Activated CD4-positive, alpha-beta T cell treated with anti-CD3 and anti-CD28 coated beads, Interleukin-2, amount 10 ng/mL, durations not matched to agents 7 days and 5 days (primary cell): ENCODE measurements at places on chromosomes 7 and 10. TPM values are rescaled to one million over a fixed set of nuclear protein-coding genes. Genes with fewer than 3 reads are reported as not detected.

GRCh38 chr7:88391247-88391646 is 84.6 kb upstream of the STEAP4 start:
- DNase-seq = no peak

GRCh38 chr7:151553356-151553755 is 33.7 kb upstream of the RHEB start:
- DNase-seq = no peak

CALML5 gene
- total RNA-seq = not detected

GNG11 gene
- total RNA-seq = not detected

- no peak for DNase-seq
Measured at GRCh38 chr7:74253835-74254128, 417 bp downstream of the RFC2 start.

DNA sequence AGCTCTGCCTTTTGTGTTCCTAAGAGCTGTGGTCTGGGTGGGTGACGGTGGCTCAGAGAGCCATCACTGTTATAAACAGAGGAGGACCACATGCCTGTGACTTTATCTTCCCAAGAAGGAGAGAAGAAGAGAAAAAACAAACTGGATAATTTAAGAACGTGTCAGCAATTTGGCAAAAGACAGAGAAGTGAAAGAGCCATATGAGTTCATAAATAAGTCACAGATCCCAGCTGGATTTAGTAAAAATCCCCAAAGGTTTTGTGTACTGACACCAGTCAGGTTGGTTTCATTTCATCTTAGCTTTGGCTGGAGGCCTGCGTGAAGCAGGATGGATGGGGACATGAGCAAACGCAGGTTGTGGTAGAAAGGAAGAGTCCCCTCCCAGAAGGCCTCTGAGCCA is 120.7 kb downstream of the CXCL12 start:
- no peak for DNase-seq

DNA sequence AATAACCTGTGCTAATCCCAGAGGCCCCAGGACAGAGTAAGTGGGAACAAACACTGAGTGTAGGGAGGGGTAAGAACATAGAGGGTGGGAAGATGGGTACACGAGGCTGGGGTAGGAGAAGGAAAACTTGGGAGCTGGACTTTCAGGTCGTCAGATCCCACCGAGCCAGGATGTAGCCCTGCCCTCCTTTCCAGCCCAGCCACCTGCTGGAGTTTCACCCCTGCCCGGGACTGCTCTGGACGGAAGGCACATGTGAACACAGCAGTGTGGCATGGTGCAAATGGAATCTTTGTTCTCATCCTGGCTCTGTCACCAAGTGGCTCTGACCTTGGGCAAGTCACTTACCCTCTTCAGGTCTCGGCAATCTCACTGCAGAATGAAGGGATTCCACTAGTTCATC is 52.8 kb downstream of the PODXL start:
- no peak for DNase-seq

DNA sequence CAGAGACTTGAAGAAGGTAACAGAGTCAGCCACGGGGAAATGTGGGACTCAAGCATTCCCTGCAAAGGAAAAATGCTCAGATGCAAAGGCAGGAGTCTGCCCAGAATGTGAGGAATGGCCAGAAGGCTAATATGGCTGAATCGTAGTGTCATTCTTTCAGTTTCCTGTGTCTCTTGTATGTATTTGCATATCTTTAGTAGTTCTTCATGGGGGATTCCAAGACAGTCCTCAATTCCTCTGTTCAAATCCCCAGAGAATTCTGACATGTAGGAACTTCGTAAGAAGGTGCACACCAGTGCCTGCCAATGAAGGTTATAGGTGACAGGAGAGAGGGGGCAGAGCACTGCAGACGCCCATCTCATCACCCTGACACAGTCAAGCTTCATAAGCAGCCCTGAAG is 154.4 kb downstream of the CACNB2 start:
- DNase-seq = no peak

ZNRF2 gene
- total RNA-seq = 16.8 TPM

- no peak for DNase-seq
Measured at GRCh38 chr10:23514321-23514720, 75.4 kb downstream of the OTUD1 start.

DNA sequence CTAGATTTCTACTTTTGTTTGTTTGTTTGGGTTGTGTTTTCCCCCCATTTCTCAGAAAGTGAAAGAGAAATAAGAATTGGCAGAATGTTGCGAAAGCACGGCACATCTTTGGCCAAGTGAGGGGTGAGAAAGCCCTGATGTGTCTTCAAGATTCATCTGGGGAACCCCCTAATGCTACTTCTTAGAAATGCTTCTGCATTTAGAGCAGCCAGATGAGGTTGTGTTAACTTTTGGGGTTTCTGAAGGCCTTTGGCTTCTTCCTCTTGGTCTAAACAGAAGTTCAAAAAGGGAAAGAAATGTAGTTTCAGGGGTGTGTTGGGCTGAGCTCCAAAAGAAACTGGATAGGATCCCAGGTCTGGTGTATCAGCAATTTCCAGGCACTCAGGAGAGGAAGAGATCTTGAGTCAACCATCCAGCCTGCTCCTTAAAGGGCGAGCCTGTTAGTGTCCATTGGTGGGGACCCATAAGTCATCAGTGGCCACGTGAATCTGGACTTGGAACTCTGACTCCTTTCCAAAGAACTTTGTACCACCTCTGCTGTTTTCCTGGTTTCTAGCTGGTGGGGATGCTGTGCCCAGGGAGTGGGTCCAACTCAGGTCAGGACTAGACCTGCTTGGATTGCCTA is 6.5 kb downstream of the DUSP5 start:
- DNase-seq = peak; percentile 81

DNA sequence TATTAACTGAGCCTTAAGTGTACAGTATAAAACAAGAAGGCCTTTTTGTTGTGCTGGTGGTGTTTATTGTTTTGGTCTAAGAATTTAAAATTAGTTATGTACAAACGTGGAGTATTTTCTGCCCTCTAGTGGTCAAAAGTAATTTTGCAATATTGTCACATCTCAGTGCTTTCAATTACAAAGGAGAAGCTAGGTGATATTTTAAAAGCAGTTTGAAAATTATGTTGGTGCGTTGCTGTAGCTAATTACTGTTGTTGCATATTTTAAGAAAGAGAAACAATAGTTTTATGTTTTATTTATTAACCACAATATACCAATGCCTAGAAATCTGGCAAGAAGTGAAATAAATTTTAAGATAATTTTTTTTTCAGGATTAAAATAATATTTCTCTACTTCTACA is 11.4 kb downstream of the NPVF start:
- DNase-seq = no peak

DNA sequence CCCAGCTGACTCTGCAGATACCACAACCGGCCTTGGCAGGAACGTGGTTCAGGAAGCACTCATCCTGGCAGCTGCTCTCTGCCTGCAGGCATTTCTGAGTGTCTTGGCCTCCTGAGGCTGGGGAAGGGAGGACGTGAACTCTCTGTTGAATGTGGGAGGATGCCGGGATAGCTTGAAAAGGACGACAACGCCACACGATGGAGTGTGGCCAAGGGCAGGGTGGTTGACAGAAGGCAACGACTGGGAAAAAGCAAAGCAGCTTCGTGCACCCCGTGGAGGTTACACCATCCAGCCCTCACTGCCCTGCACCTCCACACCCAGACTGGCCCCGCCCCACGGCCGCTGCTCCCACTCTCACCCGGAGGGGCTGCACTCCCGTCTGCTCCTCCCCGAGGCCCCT is 466.1 kb upstream of the FOXK1 start:
- no peak for DNase-seq

DNA sequence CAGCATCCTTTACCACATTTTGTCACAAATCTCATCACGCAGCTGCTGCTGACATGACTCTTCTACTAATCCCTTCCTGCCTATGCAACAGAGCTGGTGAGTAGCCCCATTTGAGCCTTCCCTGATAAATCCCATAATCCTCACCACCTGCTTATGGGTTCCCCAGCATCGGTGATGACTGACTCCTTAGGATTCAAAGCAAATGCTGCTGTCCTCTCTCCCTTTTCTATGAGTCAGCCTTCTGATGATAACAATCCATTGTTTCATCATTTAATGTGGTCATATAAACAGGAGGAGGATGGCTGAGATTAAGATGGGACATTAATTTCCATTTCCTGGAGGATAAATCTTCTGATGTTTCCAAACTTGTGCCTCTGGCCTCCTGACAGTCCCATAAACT is 73.4 kb downstream of the SORCS1 start:
- DNase-seq = no peak

- DNase-seq = no peak
Measured at GRCh38 chr10:118669020-118669791, 73.8 kb upstream of the PRLHR start.

GRCh38 chr10:59037018-59037389 is 139.4 kb upstream of the PHYHIPL start:
- DNase-seq = no peak

DUSP5 gene
- total RNA-seq = 24.8 TPM

DNA sequence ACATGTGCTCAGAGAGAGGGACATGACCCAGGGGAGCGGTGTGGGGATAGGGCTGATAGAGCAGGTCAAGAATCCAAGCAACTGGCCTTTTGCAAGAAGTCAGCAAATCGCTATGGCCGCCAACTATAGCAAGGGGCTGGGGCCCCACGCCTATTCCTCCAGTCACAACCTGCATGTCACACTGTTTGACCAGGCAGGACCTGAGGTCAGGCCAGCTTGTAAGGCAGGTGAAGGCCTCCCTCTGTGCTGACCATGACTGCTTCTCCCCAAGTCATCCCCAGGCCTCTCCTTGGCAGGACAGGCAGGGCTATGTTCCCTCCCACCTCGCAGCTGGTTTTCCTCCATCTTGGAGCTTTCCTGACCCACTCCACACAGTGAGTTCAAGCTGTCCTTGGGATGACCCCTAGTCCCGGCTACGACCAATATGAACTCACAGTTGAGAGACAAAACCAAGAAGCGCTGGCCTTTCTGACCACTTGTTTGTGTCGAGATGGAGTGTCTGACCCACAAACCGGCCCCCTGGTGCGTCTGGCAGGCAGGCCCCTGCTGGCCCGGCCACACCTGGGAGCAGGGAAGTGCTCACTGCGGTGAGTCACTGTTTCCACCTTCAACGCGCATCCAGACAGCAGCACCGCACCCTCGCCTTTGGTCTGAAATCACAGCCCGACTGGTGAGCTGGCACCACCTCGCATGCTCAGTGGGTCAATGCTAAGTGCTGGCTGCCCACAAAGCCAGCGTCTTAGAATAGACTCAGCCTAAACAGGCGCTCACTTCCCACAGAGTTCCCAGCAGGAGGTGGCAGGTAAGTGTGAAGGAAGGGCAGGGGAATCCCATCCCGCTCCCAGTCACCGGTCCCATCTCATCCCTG is 81.4 kb downstream of the VWA2 start:
- DNase-seq = no peak

DNA sequence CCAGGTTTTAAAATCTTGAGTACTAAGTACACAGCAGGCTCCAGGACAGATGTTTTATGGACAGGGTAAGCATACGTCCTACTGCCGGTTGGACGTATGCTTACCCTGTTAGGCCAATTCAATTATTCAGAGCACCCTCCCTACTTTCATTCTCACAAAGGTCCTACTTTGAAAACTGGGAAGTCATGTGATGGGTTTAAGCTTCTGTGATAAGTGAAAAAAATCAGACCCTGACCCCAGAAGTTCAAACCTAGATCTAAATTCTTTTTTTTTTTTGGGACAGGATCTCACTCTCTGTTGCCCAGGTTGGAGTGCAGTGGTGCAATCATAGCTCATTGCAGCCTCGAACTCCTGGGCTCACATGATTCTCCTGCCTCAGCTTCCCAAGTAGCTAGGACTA is 55.2 kb downstream of the HIPK2 start:
- DNase-seq = no peak

- DNase-seq = no peak
Measured at GRCh38 chr7:135275971-135276580, 42.4 kb downstream of the STRA8 start.

TCAF2 gene
- total RNA-seq = 22.5 TPM
